Left ventricle myocardium superior (tissue), 1 donor: ENCODE measurements at places on chromosomes 2 and 18. TPM values are rescaled to one million over a fixed set of nuclear protein-coding genes. Genes with fewer than 3 reads are reported as not detected.
A peak's percentile ranks its signal among the peaks of the same experiment; 100 is the strongest.

TMEM247 gene
- not detected for total RNA-seq

GRCh38 chr2:183967756-183968155 lies 630.6 kb upstream of the ZNF804A start:
- DNase-seq = no peak

DNA sequence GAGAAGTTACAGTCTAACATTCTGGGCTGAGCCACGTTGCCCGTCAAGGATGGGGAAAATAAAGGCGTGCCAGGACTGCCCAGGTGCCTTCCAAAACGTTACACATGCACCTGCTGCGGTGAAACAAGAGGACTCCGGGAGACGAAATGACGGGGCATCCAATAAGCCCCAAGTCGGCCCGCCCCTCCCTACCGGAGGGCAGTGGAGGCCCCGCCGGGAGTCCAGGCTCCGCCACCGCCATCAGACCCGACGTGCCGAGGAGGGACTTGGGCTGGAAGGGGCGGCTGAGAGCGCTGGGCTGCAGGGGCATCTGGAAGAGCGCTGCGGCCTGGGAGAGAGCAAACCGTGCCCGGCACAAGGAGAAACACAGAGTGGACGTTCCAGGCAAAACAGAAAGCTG lies 112.5 kb upstream of the GPC1 start:
- no peak for DNase-seq

DNA sequence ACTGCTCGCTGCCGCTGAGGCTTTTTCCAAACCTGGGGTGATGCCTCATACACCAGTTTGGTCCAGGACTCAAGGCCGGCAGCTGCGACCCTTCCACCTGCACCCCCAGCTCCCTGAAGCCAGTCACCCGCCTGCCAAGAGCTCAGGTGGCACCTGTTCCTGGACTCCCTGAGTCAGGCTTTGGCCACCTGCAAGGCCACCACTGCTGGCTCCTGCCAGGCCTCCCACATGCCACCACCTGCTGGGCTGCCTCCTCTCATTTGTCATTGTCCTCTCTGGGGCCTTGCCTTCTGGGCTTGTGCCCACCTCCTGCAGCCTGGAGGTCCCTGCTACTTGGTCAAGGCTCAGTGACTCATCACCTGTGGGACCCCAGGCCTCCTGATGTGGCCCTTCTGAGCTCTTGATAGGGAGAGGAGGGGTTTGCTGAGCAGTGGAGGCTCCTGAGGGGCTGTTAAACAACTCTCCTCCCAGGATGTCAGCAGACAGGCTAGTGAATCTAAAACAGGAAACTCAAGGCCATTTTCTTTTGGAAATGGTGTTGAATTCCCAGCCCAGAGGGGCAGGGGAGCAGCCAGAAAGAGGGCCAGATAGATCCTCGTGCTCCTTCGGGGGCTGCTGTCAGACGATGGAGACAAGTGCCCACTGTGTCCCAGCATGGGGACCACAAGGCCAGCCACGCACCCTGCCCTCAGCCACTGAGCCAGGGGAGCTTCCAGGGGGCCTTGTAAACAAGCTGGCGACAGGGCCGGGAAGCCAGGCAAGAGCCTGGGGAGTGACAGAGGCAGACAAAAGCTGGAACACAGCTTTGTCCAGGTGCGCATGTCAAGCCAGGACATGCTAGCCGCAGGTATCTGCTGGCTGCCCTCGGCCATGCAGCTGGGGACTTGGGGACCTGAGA lies 416.8 kb downstream of the LRATD1 start:
- no peak for DNase-seq

- no peak for DNase-seq
These were observed 204.0 kb upstream of the ID2 start for GRCh38 chr2:8477552-8478470.

GRCh38 chr18:58258692-58259342 lies 214.8 kb downstream of the NEDD4L start:
- DNase-seq = no peak

SRD5A2 gene
- not detected for total RNA-seq

GRCh38 chr18:62655520-62656219 lies 59.7 kb upstream of the PHLPP1 start:
- DNase-seq = no peak

DNA sequence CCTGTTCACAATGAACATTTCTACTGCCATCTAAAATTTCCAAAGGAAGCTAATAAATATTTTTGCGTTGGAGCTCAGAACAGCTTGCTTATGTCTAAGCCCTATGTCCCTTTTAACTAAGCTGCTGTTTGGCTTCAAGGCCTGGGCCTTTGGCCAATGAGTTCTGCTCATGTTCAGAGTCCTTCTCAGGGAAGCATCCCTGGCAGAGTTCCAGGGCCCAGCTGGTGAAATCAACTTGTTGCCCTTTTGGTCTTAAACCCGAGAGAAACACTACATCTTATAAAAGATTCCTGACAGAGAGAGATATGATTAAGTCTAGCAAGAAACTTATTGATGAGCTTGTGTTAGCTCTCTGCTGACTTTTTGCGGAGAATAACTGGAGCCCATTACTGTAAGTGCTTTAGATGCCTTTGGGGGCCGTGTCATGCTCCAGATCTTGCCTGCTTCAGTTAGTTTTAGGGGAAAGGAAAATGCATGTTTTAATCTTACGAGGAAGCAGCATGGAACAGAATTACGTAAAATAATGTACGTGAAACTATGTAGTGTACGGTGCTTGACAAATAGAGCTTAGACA lies 102.5 kb upstream of the NOSTRIN start:
- DNase-seq = peak; percentile 88

GRCh38 chr2:39156107-39156506 lies 35.3 kb upstream of the SOS1 start:
- DNase-seq = no peak

GRCh38 chr2:144288438-144288837 lies 231.5 kb downstream of the ZEB2 start:
- no peak for DNase-seq

DNA sequence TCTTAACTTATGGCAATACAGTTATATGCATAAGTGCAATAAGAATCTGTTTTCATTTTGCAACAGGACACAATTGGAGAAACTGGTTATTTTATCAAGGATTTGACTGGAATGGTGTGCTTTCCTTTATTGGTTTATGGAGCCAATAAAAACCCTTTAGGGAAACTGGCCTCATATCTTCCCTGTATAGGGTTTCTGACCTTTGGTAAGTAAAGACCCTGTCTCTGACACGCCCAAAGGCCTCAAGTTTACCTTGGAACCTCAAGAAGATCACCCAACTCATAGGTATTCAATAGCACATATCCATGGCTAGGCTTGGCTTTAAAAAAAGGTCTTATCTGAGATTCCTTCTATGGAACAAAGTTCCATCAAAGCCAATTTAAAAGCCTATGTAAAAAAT lies 11.2 kb downstream of the HAAO start:
- DNase-seq = no peak

DNA sequence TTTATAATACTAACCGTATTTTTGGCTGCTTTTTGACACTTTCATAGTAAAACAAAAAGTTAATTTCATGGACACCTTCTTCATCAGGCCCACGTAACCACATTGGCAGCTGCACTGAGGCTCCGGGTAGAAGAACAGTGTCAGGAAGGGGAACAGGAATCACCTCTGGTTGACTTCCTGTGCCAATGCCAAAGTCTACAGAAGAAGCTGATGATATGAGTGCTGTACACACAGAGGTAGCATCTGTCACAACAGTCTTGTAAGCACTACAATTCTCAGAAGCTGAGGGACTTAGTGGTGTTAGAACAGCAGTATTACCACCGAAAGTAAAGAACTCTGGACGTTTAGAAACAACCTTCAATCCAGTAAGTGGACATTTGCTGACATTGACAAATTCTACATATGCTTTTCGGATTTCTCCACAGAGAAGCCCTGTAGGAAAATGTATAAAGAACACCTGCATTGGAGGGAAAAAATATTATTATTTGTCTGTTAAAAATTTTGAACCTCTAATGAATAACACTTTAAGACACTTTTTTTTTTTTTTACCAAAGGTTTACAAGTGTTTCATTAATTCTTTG lies 85.3 kb downstream of the TRAPPC8 start:
- no peak for DNase-seq

GRCh38 chr18:27954226-27954625 lies 222.7 kb downstream of the CDH2 start:
- DNase-seq = no peak

ADCYAP1 gene
- total RNA-seq = 0.17 TPM

GRCh38 chr2:120312860-120313694 lies 32.9 kb upstream of the INHBB start:
- peak; percentile 87 for DNase-seq

CHAC2 gene
- 6.0 TPM for total RNA-seq

MEP1B gene
- not detected for total RNA-seq

DNA sequence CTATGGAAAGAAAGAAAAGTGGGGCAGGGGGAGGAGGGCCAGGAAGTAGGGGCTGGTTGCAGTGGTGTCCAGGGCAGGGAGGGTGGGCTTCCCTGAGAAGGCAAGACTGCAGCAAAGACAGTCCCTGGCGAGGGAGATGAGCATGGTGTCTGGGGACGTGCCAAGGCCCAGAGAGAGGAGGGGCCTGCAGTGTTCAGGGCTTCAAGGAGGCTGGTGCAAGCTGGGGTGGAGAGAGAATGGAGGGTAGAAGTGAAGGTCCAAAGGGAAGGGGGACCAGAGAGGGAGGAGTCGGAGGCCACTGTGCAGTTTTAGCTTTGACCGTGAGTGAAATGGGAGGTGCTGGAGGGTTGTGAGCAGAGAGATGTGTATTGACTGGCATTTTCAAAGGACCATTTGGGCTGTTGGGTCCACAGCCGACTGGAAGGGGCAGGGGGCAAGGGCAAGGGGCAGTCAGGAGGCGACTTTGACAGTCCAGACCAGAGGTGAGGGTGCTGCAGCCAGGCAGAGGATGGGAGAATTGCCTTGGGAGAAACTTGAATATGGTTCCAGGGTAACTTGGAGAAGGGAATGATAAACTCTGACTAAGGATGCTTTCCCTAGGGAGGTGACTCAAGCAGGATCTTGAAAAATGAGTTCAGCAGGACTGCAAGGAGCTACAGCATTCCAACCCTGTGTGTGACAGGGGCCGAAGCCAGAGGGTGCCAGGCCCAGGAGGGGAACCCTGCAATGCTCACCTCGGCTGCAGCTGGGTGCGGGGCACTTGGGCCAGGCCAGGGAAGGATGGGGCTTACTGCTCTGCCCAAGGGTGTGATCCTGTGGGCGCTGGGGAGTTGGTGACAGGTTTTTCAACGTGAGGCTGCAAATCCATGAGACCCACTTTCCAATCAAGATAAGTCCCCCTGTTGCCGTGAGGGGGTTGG lies 177.1 kb upstream of the HAAO start:
- DNase-seq = no peak

SCN7A gene
- 28.5 TPM for total RNA-seq

DNA sequence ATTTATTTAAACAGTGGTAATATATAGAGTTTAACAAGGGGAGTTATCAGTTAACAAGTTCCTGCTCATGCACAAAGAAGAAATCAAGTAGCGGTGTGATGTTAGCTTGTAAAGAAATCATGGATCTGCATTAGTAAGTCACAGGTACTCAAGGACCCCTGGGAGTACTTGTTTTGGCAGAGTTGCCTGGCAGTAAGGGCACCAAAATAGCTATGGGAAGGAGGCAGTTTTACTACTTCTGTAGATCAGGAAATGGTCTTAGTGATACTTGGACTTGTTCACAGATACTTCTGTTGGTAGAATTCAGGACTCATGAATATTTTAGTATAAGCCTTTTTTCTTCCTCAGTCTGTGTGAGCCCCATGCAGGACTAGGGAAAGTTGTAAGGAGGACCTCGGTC lies 107.3 kb upstream of the IL1R2 start:
- no peak for DNase-seq

OTX1 gene
- not detected for total RNA-seq

- DNase-seq = no peak
These were observed 146.3 kb downstream of the RTN4 start for GRCh38 chr2:54903736-54904554.

DNA sequence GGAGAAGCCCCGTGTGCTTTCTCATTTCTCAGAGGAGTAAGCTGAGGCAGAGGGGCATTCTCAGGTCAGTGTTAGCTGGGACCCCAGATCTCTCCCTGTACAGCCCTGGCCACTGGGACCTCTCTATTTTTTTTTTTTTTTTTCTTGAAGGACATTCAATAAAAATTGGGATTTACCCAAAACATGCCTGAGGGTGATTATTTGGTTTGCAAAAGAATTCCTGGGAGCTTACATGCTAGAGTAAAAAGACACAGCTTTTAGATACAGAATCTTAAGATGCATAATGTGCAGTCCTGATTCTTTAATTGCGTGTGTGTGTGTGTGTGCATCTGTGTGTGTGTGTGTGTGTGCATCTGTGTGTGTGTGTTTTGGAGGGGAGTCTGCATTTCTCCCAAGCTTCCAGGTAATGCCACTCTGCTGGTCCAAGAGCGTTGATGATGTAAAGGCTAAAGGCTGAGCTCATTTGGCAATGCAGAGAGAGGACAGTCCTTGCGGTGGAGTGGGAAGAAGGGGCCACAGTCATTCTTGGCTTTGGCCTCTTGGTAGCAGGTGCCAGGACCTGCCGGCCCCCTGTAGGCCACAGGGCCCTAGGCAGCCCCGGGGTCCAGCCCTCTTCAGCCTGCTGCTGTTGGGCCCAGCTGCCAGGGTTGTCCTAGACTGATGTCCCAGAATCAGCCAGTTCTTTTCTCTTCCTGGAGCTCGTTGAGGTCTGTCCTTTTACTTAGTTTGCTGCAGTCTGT lies 74.1 kb upstream of the MCFD2 start:
- peak; percentile 25 for DNase-seq

GRCh38 chr18:76380791-76381405 lies 114.1 kb downstream of the ZNF516 start:
- no peak for DNase-seq

ANKRD30B gene
- not detected for total RNA-seq

ERBB4 gene
- total RNA-seq = 17.9 TPM

GCKR gene
- total RNA-seq = not detected

DNA sequence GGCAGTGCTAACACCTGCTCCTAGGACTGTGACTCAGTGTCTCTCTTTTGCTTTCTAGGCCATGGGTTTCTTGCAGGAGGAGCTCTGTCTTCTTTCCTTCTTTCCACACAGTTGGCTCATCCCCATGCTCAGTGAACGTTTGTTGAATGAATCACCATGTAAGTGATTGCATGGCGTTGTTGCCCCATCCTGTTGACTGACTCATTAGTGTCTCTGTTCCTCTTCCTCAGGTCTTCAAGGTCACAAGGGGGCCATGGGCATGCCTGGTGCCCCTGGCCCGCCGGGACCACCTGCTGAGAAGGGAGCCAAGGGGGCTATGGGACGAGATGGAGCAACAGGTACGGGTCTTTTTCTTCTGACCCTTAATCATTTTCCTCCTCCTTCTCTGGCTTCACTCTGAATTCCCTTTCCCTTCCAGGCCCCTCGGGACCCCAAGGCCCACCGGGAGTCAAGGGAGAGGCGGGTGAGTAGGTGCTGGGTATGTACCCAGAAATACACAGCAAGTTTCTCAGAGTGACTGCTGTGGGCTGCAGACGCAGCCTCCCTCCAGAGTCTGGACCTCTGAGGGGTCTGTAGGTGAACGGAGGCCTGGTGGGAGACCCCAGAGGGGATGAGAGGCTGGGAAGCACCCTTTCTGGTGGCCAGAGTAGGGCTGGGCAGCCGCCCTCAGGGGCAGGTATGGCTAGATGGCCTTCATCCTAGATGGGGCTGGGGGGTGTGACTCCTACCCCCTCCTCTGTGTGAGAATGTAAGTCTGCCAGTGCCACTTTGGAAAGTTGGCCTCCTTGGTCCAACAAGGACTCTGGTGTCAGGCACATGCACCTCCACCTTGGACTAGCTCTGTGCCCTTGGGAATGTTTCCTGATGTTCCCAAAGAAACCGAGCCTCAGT lies 32.4 kb downstream of the MARCO start:
- DNase-seq = no peak

PARD6G gene
- 4.0 TPM for total RNA-seq

GRCh38 chr2:144004742-144005141 lies 515.2 kb downstream of the ZEB2 start:
- no peak for DNase-seq

GRCh38 chr18:73626859-73627258 lies 520.8 kb downstream of the FBXO15 start:
- DNase-seq = no peak

DNER gene
- 1.6 TPM for total RNA-seq
